Esophagus squamous epithelium (tissue), 5 donors: ENCODE measurements at places on chromosomes 5 and 9.

- DNase-seq = no peak
These were observed 185.1 kb downstream of the ADAMTSL1 start for GRCh38 chr9:18658804-18659705.

DNA sequence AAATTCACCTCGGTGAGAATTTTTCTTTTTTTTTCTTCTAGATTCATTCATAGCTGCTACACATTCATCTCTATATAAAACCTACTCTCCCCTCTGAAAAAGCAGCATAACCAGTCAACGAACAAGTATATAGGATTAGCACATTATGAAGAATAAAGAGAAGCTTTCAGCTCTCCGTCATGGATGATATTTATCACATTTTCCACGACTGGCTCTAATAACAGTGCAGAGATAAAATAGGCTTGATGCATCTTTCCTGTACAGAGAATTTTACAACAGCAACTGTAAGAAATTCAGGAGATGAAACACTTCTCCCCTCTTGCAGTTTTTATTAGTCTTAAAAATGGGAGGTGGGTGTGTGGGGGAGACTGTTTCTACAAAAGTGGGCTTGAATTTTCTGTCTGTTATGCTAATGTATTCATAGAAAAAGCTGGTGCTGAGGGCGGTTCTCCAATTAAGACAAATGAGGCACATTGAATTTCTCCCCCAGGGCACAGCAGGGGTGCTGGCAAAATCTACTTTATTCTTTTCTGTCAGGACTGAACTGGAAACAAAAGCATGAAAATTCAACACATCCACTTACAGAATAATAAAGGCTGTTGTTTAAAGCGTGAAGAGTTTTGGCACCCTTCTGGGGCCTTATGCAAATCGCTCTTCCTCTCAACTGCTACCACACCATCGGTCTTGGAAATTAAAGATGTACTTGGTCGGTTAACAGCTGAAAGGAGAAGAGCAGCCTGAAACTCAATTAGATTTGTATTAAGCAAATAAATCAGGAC lies 233.9 kb upstream of the ZNF608 start:
- no peak for DNase-seq

GRCh38 chr5:665541-665955 lies 27.6 kb downstream of the TPPP start:
- DNase-seq = no peak

- no peak for DNase-seq
These were observed 361.8 kb downstream of the CDH18 start for GRCh38 chr5:19626211-19626610.

GRCh38 chr5:172283020-172283861 lies at the start of gene UBTD2:
Gene UBTD2 (minus strand): TSS chr5:172283764. CDS start chr5:172283665, 99 bp downstream.
- DNase-seq = no peak

- no peak for DNase-seq
These were observed 158.7 kb upstream of the IER5L start for GRCh38 chr9:129336601-129337331.

GRCh38 chr5:180287868-180288267 lies 4.0 kb downstream of the MAPK9 start:
- DNase-seq = no peak

DNA sequence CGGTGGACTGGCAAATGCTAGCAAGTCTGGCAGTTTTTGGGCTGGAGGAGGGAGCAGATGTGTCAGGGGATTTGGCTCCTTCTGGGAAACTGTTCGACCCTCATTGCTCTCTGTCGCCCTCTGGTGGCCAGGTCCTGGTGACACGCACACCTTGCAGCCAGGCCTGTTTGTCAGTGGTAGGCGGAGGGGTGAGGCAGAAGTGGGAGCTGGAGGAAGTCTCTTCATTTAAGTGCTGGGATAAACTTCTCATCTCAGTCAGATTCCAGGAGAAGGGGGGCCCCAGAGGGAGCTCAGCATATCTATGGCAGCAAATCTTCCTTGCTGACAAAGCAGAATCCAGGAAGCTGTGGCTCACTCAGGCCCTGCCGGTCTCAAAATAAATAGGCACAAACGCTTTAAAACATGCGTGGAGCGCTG lies 326.5 kb downstream of the ZSWIM6 start:
- peak; percentile 8 for DNase-seq

DNA sequence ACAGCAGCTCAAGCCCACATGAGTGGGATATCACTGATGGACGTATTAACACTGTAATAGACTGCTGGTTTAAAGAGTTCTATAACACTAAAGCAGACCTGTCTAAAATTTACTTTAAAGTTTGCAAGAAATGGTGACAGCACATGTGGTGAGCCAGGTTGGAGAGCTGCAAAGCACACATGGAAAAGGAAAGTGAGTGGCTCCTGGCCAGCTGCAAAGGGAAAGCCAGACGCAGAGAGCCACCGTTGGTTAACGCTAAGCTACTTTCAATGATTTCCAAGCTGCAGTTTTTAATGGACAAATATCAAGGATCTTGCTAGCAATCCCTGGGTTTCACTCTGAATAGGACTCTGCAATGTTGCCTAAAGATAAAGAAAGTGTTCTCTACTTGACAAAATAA lies 89.9 kb downstream of the CTNND2 start:
- DNase-seq = no peak

GRCh38 chr5:171131497-171131896 lies 177.6 kb upstream of the TLX3 start:
- DNase-seq = no peak

- DNase-seq = no peak
These were observed 48.3 kb upstream of the EGFL7 start for GRCh38 chr9:136614372-136614922.

GRCh38 chr5:18036531-18036930 lies 402.3 kb downstream of the TAF11L14 start:
- no peak for DNase-seq

DNA sequence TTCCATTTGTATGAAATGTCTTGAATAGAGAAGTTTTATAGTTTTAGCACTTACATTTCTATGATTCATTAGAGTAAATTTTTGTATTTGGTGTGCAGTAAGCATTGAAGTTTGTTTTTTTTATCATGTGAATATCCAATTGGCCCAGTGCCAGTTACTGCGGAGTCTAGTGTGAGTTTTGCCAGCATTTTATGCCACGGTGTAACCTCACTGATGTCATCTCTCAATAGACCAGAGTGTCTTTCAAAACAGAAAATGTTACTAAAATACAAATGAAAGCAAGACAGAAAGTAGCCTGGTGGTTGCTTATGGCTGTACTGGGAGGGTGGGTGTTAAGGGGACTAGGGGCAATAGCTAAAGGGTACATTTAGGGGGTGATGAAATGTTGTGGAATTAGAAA lies 62.8 kb downstream of the IPPK start:
- no peak for DNase-seq

GRCh38 chr5:109365653-109366052 lies 44.1 kb downstream of the PJA2 start:
- DNase-seq = no peak
